CD4-positive, alpha-beta memory T cell (primary cell): ENCODE measurements at places on chromosomes 16 and 17.

DNA sequence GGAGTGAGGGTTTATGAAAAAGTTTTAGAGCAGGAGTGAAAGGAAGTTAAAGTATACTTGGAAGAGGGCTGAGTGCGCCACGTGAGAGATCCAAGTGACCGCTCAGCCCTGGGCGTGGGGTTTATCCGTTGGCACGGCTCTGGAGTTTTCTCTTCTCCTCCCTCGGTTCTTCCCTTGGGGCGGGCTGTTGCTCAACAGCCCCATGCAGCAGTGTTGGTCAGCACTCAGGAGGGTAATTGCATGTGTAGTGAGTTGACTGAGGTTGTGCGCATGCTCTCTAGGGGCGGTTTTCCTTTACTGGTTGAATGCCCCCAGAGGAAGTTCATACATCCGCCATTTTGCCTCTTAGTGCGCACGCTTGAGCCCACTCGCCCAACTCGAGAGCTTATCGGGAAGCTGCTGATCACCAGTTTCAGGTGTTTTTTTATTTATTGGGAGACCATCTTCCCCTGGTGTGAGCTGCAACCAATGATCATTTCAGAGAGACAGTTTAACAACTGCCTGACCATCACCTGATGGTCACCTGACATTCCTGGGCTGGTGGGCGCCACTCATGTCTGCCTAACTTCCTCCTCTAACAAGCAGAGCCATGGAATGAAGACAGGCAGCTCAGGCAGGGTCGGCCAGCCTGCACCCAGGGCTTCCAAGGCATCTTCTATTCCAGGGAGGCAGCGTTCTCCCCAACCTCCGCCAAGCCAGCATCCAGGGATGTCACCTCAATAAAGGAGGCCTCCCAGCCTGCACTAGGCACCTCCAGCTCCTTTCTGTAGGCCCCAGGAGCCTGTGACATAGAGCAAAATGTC, 41.3 kb upstream of the DNAH17 start:
- no peak for DNase-seq

- no peak for DNase-seq
Measured at GRCh38 chr17:61122326-61122913, 277.2 kb upstream of the TBX2 start.

DNA sequence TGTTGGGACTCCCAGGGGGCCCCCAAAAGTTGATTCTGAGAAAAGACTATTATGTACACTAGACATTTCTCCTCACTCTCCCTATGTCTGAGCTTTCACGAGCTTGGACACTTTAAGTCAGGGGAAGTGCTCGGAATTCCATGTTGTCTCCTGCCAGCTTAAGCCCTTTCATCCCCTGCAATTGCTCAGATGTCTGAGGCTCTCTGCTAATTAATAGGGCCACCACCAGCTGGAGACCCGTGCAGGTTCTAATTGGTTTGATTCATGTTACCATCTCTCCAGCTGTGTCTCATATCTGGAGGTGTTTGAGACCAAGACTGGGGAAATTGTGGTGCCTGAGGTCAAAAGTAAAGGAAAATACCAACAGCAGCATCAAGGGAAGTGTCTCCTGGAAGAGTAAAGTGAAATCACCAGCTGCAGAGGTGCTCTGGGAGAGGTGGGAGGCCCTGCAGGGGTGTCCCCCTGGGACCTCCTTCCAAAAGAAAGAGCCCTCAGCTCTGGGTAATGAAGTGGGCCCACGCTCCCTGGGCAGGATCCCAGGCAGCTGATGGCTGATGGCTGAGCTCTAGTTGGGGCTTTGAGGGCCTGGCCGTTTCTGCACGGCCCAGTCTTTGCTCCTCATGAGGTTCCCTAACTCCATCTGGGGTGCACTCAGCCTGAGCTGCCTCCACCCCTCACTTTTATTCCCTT, 5.8 kb upstream of the UTS2R start:
- no peak for DNase-seq

- DNase-seq = no peak
Measured at GRCh38 chr17:42025936-42026335, 6.0 kb downstream of the NKIRAS2 start.

DNA sequence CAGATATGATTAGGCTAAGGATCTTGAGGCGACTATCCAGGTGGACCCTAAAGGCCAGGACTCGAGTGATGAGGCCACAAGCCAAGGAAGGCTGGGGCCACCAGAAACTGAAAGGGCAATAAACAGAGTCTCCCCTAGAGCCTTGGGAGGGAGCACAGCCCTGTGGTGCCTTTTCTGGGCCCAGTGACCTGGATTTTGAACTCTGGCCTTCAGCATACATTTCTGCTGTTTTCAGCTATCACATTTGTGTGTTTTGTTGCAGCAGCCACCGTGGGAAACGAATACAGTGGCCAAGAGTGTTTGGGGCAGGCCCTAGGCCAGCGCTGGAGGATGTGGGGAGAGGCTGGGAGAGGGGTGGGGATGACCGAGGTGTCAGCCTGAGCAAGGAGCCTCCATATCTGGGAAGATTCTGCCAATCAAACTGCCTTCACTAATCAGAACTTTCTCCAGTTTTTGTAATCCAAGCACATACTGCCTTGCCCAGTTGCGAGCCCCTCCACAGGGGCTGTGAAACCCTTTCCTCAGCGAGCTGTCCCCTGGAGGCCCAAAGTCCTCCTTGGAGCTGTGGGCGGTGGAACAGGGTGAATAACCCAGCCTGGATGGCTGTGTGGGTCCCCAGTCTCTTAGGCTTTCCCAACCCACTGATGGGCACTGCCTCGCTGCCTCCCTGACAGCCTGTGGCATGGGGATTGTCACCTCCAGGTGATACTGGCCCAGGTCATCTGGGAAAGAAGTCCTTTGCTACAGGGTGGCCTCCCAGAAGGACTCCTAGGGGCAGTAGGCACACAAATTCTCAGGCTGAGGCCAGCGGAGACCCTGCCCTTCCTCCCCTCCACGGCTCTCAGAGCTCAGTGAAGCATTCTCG, 16.8 kb downstream of the B9D1 start:
- DNase-seq = no peak

- no peak for DNase-seq
Measured at GRCh38 chr16:3997231-3997841, 116.8 kb upstream of the CREBBP start.

DNA sequence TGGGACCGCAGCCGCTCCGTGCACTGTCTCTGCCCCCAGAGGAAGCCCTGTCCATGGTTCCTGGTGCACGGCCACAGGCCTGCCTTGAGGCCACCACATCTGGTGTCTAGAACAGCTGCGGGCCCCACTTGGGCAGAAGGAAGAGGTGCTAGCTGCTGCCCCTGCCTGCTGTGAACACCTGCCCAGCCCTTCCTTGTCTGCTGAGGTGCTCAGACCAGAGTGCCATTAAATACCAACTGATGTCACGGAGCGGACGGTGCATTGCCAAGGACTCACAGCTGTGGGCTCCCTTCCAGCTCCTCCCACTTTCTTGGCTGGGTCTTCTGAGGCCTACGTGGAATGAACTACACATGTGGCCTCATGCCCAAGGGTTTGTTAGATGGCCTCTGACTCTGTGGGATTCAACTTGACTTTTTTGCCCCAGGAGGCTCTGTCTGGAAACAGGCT, 146.1 kb downstream of the RAB11FIP4 start:
- no peak for DNase-seq

DNA sequence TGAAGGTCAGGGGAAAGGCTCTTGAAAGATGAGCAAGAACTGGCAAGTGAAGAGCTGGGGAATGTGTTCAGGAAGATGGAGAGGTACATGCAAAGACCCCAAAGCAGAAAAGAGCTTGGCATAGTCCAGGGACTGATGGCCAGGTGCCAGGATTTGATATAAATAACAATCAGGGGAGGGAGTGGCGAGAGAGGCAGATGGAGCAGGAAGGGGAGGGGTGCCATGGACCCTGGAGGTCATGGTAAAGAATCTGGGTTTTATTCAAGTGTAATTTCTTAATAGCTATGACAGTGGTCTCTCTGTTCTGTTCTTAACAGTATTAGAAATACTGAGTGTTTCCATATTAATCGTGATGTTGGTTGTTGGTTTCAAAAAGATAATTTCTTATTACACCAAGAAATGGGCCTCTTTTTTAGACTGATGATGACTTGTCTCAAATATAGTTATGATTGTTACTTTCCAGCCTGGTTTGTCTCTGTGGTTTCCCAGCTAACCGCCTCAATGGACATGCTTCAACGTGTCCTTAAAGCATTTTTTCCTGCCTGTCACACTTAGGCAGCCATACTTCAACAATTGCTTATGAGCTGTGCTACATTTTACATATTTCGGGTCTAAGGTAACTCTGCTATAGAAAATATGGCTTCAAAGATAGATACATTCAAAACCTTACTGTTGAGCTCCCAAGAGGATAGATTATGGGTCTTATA, 49.4 kb downstream of the MYH10 start:
- DNase-seq = no peak
